ENCODE measurements at places on chromosomes 4 and X.

DNA sequence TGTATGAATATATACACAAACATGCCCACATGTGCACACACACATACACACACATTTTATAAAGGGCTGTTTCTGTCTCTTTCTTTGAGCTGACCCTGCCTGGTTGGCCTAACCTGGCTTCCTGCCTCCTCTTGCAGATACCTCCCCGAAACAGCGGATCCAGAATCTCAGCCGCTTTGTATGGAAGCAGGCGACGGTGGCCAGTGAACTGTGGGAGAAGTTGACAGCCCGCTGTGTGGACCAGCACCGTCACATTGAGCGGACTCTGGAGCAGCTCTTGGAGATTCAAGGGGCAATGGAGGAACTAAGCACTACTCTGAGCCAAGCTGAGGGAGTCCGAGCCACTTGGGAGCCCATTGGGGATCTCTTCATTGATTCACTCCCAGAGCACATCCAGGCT lies 21.9 kb downstream of the DRP2 start:
- DNase-seq: no peak

DNA sequence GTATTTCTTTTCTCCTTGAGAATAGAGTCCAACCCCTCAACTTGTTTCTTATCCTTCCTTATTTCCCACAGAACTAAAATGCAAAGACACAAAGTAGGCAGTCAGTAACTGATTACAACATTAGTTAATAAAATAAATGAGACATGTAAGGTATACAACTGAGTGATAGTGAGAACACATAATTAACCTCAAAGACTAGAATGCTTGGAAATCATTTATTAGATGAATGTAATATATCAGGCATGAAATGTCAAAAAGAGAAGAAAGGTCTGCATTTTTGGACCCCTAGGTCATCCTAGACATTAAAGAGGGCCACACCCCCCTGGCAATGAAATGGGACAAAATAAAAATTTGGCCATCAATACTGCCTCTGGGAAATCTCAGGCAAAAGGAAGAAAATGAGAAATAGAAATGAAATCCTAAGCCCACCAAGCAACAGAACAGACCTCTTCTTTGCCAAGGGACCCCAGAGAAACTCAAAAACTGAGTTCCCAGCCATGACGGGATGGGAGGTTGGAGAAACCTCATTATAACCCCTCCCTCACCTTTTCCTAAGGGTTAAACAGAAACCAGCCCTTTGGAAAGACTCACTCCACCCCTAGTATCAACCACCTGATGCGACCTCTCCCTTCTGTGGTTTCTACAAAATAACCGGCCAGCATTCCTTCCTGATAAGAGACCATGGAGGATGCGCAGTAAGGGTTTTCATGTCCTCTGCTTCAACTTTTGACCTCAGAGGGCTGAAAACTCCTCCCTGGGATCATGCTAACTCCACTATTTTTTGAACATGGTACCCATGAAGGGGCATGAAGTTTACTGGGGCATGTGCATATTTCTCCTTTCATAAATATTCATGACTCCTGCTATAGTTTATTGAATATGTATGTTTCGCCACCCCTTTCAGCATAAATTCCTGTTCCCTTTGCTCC lies 90.0 kb upstream of the EXOC1L start:
- no peak for DNase-seq

GRCh38 chr4:92334716-92335350 lies 31.1 kb downstream of the GRID2 start:
- no peak for DNase-seq

DNA sequence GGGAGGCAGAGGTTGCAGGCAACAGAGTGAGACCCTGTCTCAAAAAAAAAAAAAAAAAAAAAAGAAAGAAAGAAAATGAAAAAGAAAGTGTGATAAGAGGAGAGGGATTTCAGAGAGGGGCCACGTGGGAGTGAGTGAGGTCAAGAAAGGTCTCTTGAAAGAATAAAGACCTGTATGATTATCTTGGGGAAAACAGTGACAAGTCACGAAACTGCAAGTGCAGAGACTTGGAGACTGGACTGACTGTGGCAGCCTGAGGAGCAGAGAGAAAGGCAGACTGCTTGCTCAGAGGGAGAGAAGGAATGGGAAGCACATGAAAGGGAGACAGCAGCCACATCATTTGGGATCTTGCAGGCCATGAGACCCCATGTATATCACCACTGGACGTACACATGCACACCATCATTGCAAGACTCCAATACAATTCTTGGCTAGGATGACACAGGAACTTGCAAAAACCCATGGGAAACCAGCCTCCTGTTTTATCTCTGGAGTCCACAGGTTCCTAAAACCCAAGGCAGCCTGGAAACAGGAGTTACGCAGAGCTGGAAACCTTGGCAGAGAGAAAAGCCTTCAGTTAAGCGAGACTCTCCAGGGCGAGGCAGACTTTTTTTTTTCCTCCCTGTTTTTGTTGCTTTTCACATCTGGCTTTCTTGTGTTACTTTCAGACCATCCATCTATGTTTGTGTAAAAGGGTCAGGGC lies 207.0 kb upstream of the TBL1X start:
- DNase-seq: no peak

DNA sequence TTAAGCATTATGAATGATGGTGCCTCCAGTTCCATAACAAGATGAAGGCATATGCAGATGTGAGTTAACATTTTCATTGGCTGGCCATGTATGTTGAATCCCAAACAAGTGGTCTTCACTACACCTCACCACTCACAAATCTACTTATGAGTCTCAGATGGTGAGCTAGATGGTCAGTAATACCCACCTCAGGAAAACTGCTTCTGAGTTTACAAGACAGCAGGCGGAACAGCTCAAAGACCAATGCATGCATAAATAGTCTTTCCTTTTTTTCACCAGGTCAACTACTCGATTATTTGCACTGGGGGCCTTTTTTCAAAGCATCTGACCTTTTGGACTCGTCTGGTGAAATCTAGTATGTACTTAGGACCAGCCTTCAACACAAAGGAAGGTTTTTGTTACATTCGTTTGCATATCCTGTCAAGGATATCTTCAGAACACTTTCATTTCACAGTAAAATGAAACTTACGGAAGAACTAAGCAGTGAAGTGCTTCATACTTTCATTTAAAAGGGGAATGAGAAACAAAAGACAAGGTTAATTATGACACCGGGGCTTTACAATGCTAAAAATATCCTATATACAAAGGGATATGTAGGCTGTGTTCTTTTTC lies 23.1 kb upstream of the TLR7 start:
- DNase-seq: no peak

- no peak for DNase-seq
Observed at GRCh38 chrX:140433582-140433981, 71.3 kb downstream of the SOX3 start.

DNA sequence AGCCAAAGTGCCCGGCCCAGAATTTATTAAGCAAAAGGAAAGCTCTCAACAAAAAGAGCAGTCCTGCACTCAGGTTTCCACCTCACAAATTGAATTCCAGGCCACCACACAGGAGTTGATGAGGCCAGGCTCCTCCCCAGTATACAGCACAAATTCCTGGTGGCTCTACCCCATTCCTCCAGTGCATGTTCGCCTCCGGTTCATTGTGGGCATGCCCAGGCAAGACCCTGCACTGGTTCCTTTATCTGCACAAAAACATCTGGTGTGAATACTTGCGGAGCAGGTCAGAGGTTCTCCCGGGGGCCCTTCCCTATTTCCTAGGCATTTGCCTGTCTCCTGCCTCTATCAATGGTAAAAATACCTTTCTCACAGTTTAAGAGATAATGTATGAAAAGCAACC lies 195.2 kb upstream of the ANXA10 start:
- DNase-seq: no peak

- DNase-seq: peak; percentile 51
Observed at GRCh38 chrX:13506574-13506973, 62.8 kb upstream of the EGFL6 start.

GRCh38 chr4:129323658-129324057 lies 227.7 kb downstream of the C4orf33 start:
- no peak for DNase-seq

DNA sequence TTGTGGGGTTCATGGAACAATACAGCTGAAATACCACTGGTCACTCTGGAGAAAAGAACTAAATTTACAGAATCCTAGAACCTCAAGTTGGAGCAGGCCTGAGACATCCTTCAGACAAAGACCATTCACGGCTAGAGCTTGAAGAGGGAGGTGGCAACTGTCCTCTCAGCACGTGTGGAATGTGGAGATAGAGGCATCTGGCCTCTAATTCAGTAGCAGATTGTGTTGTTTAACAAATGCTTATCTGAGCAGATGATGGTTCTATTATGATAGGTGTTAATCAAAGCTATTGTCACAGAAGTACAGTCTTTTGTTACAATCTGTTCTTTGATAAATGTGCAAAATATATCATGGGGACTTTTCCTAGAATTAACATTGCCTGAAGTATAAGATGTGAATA lies 121.7 kb upstream of the KCNIP4 start:
- no peak for DNase-seq

GRCh38 chr4:8512510-8512909 lies 67.7 kb upstream of the GPR78 start:
- no peak for DNase-seq

- DNase-seq: no peak
Observed at GRCh38 chr4:16029262-16029661, 54.6 kb downstream of the PROM1 start.

All from CD4-positive, alpha-beta T cell treated with Interleukin-2 at 100 ng/mL for 4 hours (primary cell).